Renal cortex interstitium (tissue), 15 donors: ENCODE measurements at places on chromosomes 11 and 22. TPM values are rescaled to one million over a fixed set of nuclear protein-coding genes. Genes with fewer than 3 reads are reported as not detected.

DNA sequence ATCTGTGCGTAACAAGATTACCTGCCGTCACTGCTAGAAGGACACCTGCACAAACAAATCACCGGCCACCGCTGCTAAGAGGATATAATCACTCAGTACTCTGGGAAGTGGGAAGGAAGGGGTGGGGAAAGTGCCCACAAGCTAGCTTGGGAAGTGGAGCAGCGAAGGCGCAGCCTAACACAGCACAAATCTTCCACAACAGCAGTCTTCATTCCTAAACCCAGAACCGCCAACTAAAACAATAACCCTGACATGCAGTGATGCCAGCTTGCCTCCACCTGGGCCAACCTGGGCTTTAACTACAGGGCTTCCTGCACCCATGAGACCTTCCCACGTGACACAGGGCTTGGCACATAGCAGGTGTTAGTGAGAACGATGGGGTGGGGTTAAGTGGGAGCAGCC lies 5.1 kb downstream of the DGCR2 start:
- no peak for DNase-seq

GRCh38 chr22:40241200-40241763 lies 63.6 kb downstream of the TNRC6B start:
- DNase-seq: no peak

- no peak for DNase-seq
Measured at GRCh38 chr11:124093330-124093729, 21.9 kb upstream of the VWA5A start.

DNA sequence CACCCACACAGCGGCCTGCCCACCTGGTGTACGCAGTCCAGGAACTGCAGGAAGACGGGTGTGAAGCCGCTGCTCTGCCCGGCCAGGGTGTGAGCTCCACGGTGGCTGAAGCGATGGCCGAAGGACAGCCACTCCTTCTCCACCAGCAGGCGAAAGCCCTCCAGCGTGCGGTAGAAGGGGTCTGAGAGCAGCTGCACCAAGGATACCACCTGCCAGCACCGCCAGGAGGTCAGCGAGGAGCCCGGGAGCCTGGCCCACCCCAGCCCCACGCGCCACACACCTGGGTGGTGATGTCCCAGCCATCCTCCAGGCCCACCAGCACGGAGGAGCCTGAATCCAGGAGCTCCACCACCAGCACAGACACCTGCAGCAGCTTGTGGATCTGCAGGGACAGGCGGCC lies 19.6 kb downstream of the SBF1 start:
- DNase-seq: no peak

- DNase-seq: no peak
Measured at GRCh38 chr11:126139111-126140091, 72.0 kb downstream of the RPUSD4 start.

DNA sequence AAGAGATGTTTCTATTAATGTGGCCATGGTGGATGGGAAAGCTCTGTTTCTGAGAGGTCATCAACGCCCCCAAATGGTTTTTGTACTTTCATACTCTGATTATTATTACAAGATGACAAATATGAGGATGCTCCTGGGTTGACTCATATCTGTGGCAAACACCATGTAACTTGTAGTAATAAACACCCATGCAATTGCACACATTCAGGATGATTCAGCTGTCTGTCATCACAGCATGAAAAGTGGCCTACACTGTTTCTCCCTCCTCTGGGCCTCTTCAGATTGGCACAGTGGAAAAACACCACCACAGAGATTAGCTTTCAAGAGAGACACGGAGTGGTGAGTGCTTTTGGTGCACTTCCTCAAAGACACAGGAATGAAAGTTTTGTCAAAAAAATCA lies 85.4 kb downstream of the MTNR1B start:
- DNase-seq: no peak

Gene EXPH5
- polyA plus RNA-seq: 3.8 TPM

Gene C11orf21
- 1.1 TPM for polyA plus RNA-seq

Gene SLC1A2
- polyA plus RNA-seq: 0.58 TPM

Gene UPK3A
- polyA plus RNA-seq: 0.65 TPM

Gene MYBPC3
- 0.08 TPM for polyA plus RNA-seq

Gene PAMR1
- 5.9 TPM for polyA plus RNA-seq

Gene SNX32
- 1.4 TPM for polyA plus RNA-seq
